Stomach (tissue), 19 donors: ENCODE measurements at places on chromosomes 16 and 17. TPM values are rescaled to one million over a fixed set of nuclear protein-coding genes. Genes with fewer than 3 reads are reported as not detected.

DNA sequence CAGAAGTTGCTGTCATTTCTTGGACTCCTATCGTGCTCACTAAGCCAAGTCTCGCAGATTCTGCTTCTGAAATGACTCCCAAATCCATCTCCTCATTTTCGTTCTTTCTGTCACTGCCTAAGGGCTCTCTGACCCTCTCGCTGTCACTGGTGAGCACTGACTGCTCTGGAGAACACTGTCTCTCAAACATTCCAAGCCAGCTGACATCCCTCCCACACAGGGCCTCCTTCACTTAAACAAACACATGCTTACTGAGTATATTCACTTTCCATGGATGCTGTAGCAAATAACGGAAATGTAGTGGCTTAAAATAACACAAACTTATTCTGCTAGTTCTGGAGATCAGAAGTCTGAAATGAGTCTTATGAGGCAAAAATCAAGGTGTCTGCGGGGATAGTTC, 18.8 kb downstream of the CACNG1 start:
- no peak overlapping the region for H3K27ac ChIP-seq
- no peaks in the 10 kb centered on the region for H3K36me3 ChIP-seq
- no peak for DNase-seq
- H3K27me3 ChIP-seq: no peaks in the 10 kb centered on the region
- no peak overlapping the region for H3K4me3 ChIP-seq
- no peaks in the 10 kb centered on the region for H3K4me1 ChIP-seq

CCL8 gene
- not detected for total RNA-seq

GOT2 gene
- total RNA-seq: 53.9 TPM

GRCh38 chr16:68985855-68986254, 119.6 kb upstream of the HAS3 start:
- no peaks in the 10 kb centered on the region for H3K4me1 ChIP-seq
- H3K36me3 ChIP-seq: no peaks in the 10 kb centered on the region
- no peak for DNase-seq
- H3K4me3 ChIP-seq: no peak overlapping the region
- no peaks in the 10 kb centered on the region for H3K27me3 ChIP-seq

GRCh38 chr17:27360507-27360906, 66.6 kb downstream of the WSB1 start:
- H3K36me3 ChIP-seq: no peaks in the 10 kb centered on the region
- no peak overlapping the region for H3K27ac ChIP-seq
- no peaks in the 10 kb centered on the region for H3K27me3 ChIP-seq
- DNase-seq: no peak
- H3K4me3 ChIP-seq: no peak overlapping the region
- no peaks in the 10 kb centered on the region for H3K4me1 ChIP-seq

GRCh38 chr16:35196313-35196712, 1736.9 kb downstream of the TP53TG3F start:
- no peaks in the 10 kb centered on the region for H3K4me1 ChIP-seq
- no peaks in the 10 kb centered on the region for H3K36me3 ChIP-seq
- H3K4me3 ChIP-seq: no peak overlapping the region
- no peaks in the 10 kb centered on the region for H3K27me3 ChIP-seq

CPHXL2 gene
- total RNA-seq: not detected

DNA sequence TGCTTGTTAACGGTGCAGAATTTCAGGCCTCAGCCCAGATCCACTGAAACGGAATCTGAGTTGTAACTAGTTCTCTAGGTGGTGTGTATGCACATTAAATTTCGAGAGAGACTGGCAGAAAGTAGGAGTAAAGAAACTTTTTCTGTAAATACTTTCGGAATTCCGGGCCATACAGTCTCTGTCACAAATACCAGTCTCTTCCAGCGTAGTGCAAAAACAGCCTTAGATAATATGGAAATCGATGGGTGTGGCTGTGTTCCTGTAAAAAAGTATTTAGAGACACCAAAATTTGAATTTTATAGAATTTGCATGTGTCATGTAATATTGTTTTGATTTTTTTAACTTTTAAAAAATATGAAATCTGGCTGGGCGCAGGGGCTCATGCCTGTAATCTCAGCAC, 109.7 kb downstream of the ABCC1 start:
- H3K36me3 ChIP-seq: peaks cover 79% of the 10 kb centered on the region
- H3K27ac ChIP-seq: no peak overlapping the region

DNA sequence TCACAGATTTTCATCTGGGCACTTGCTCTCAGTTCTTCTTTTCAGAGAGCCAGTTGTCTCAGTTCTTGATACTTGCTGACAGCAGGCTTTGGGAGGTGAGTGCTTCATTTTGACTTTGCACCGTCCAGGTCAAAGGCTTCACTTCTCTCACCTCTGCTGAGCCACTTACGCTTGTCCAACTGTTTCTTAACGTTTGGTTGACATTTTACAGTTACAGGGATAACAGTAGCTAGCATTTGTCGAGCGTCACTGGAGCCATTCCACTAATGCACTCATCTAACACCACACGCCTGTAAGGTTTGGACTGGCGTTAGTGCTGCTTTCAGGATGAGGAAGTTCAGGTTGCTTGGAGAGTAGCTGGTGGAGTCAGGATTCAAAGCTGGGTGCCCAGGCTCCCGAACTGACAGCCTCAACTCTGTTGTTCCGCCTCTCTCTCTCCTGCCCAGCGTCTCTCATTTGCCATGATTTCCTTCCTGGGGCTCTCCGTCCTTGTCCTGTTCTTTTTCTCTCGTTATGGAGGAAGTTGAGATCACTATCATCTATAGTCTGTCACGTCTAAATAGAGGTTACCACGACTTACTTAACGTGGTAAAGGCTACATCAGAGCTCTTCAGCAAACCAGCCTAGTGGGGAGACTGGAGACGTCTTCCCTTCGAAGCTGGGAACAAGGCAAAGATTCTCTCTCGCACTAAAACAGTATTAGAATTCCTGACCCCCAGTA, 220.8 kb downstream of the RPTOR start:
- no peak overlapping the region for H3K4me3 ChIP-seq
- no peak overlapping the region for H3K27ac ChIP-seq
- DNase-seq: no peak
- H3K4me1 ChIP-seq: peaks cover 1% of the 10 kb centered on the region

- DNase-seq: peak; percentile 41
- H3K4me3 ChIP-seq: no peak overlapping the region
- peaks cover 57% of the 10 kb centered on the region for H3K36me3 ChIP-seq
- no peak overlapping the region for H3K27ac ChIP-seq
- H3K4me1 ChIP-seq: peaks cover 50% of the 10 kb centered on the region
- H3K27me3 ChIP-seq: no peaks in the 10 kb centered on the region
These were observed 52.4 kb downstream of the WDR45B start for GRCh38 chr17:82595893-82596292.

GRCh38 chr17:75110234-75110937, 617 bp downstream of the ARMC7 start:
- peak overlapping the region; percentile 79 for H3K4me3 ChIP-seq
- no peaks in the 10 kb centered on the region for H3K36me3 ChIP-seq
- peak; percentile 57 for DNase-seq
- H3K4me1 ChIP-seq: peaks cover 58% of the 10 kb centered on the region
- H3K27ac ChIP-seq: peak overlapping the region; percentile 86

PERCC1 gene
- total RNA-seq: not detected

DNA sequence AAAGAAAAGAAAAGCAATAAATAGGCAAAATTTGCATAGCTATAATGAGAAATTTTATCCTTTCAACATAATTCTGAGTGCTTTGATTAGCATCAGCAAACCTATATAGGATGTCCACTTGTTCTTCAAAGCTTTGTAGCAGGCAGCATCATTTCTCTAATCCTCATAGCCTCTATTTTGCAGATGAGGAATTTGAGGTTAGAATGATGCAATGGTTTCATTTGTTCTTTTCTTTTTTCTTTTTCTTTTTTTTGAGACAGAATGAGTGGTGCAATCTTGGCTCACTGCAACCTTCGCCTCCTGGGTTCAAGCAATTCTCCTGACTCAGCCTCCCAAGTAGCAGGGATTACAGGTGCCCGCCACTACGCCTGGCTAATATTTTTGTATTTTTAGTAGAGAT, 594.4 kb downstream of the TOX3 start:
- no peak overlapping the region for H3K4me3 ChIP-seq
- H3K27ac ChIP-seq: no peak overlapping the region
- no peaks in the 10 kb centered on the region for H3K36me3 ChIP-seq
- no peaks in the 10 kb centered on the region for H3K27me3 ChIP-seq

DNA sequence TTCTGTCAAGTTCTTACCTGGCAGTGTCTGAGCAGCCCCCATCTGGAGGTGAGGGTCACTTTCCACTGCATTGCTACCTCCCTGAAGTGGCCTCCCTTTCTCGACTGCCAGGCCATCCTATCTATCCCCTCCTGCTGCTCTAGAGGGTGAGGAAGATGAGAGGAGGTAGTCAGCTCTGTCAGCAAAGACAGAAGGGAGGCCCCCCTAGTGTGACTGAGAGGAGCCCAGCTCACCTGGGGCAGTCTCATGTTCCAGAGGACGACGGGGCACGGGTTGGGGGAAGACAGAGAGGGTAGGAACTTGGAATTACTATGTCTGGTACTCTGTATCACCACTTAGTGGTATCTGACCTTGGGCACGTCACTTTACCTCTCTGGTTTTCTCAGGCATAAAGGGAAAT, 22.0 kb downstream of the MYO19 start:
- H3K27ac ChIP-seq: no peak overlapping the region
- H3K4me3 ChIP-seq: no peak overlapping the region
- no peaks in the 10 kb centered on the region for H3K4me1 ChIP-seq
- no peak for DNase-seq

DNA sequence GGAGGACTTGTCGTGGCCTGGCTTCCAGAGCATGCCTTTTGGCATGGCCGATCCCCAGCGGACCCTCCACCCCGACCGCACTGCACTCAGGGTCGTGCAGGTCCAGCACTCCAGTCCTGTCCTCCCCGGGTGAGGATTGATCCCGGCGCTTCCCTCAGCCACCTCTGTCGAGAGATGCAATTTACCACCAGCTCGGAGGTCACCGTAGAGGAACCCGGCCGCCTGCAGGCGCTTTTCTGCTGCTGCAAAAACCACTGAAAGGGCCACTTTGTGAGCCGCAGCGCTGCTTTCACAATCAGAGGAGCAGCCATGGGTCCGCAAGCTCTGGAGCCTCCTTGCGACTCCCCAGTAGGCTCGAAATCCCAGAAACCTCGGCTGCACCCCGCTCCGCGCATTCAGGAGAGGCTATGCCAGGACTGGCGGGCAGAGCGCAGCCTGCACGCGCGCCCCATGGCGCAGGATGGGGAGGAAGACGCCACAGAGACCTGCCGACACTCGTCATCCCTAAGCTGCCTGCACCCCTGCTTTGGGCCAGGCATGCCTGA, 134.2 kb downstream of the HS3ST2 start:
- no peaks in the 10 kb centered on the region for H3K36me3 ChIP-seq
- no peak overlapping the region for H3K27ac ChIP-seq
- H3K27me3 ChIP-seq: no peaks in the 10 kb centered on the region
- H3K4me3 ChIP-seq: peak overlapping the region; percentile 21
- peaks cover 8% of the 10 kb centered on the region for H3K4me1 ChIP-seq

DNA sequence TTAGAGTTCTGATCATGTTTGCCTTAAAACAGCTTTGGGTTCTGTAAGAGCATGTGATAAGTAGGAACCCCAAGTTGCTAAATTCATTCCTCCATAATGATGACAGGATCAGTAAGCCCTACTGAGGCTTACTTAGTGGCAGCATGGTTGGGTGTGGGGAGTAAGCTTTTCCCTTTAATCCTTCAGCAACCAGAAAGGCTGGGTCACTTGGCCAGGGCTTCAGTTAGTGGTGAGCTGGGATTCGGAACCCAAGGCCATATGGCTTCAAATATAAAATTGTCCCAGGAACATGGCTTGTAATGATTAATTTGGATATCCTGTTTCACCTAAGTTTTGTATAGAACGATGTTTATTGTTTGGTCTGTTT, 850 bp downstream of the GINS3 start:
- H3K4me1 ChIP-seq: peaks cover 11% of the 10 kb centered on the region
- DNase-seq: no peak
- no peaks in the 10 kb centered on the region for H3K36me3 ChIP-seq

GRCh38 chr16:72873044-72873443, 174.9 kb downstream of the ZFHX3 start:
- no peaks in the 10 kb centered on the region for H3K27me3 ChIP-seq
- H3K36me3 ChIP-seq: no peaks in the 10 kb centered on the region
- H3K4me3 ChIP-seq: no peak overlapping the region
- H3K27ac ChIP-seq: no peak overlapping the region

DNA sequence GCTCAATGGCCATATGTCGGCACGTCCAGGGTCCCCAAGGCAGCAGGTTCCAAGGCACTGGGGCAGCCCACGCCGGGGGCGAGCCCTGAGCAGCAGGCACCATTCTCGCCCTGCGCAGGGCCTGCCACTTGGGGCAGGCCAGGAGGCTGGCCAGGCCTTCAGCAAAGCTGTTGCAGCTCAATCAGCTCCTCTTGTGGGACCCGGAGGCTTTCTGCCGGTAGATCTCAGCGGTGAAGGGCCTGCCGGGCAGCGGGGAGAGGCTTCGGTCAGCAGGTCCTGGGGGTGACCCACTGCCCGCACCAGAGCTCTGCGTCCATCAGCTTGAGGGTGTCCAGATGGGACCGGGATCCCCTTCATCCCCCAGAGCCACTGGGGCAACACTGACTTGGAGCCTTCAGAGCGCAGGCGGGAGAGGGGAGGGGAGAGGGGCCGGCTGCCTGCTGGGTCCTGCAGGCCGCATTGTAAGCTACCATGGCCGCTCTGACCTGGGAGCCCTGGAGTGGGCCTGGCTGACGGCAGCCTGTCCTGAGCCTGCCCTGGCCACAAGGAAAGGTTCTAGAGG, 9.5 kb upstream of the RASD1 start:
- H3K4me1 ChIP-seq: no peaks in the 10 kb centered on the region
- no peak overlapping the region for H3K4me3 ChIP-seq
- no peak overlapping the region for H3K27ac ChIP-seq
- H3K27me3 ChIP-seq: no peaks in the 10 kb centered on the region
- peaks cover 7% of the 10 kb centered on the region for H3K36me3 ChIP-seq

GRCh38 chr17:1083451-1084187, 86.7 kb downstream of the TIMM22 start:
- H3K27me3 ChIP-seq: no peaks in the 10 kb centered on the region
- H3K4me1 ChIP-seq: peaks cover 72% of the 10 kb centered on the region
- peak; percentile 59 for DNase-seq
- H3K4me3 ChIP-seq: no peak overlapping the region
- peaks cover 12% of the 10 kb centered on the region for H3K36me3 ChIP-seq

RABEP1 gene
- 14.0 TPM for total RNA-seq

DNA sequence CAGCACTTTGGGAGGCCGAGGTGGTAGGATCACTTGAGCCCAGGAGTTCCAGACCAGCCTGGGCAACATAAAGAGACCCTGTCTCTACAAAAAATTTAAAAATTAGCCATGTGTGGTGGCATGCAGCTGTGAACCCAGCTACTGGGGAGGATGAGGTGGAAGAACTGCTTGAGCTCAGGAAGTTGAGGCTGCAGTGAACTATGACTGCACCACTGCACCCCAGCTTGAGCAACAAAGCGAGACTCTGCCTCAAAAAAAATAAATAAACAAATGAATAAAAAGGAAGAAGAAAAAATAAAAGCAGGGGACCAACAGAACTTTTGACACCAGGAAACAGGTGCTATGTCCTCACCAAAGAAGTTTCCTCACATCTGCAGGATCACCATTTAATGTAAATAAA, 14.2 kb downstream of the TERF2 start:
- H3K27me3 ChIP-seq: no peaks in the 10 kb centered on the region
- peaks cover 12% of the 10 kb centered on the region for H3K4me1 ChIP-seq
- H3K36me3 ChIP-seq: peaks cover 80% of the 10 kb centered on the region
- DNase-seq: no peak

- no peaks in the 10 kb centered on the region for H3K4me1 ChIP-seq
- no peaks in the 10 kb centered on the region for H3K36me3 ChIP-seq
- H3K4me3 ChIP-seq: no peak overlapping the region
- H3K27me3 ChIP-seq: no peaks in the 10 kb centered on the region
- H3K27ac ChIP-seq: no peak overlapping the region
These were observed 172.0 kb upstream of the RPL38 start for GRCh38 chr17:74031316-74032090.
